Right hindlimb (tissue), 1 donor: ENCODE measurements at places on chromosomes 4 and X.
A peak's percentile ranks its signal among the peaks of the same experiment; 100 is the strongest.

GRCh38 chrX:133668225-133668931 lies 253.1 kb upstream of the GPC4 start:
- no peak for DNase-seq

DNA sequence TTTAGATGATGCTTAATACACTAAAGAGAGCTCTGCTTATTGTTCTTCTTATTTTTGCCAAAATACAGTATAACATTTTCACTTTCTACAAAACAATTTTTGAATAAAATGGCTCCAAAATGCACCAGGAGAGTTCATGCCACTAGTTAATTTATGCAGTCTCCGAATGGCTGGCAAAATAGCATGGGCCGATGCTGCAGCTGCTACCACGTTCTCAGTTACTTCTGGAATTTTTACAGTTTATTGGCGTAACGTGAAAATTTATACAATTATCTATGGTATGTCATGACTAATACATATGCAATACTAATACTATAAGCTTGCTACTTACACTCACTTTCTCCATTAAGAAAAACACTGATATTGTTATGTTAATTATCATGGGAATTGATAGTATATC lies 16.5 kb downstream of the KLHL13 start:
- DNase-seq, result peak; percentile 30

DNA sequence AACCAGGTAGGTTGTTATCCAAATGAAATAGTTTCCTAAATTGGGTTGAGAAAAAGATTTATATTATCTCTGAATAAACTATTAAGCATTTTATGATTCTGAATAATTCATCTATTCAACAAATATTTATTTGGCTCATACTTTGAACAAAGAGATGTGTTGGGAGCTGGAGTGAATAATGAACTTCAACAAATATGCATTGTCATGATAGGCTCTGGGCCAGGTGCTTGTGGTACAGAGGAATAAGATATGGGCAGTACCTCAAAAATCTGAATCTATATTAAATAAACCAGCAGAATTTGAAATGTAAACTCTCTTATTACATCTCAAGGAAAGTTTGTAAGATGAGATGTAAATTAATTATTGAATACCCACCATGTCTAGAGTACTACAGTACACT lies 75.7 kb upstream of the DCLK2 start:
- DNase-seq, result no peak

GRCh38 chr4:5615496-5616075 lies 92.8 kb downstream of the EVC2 start:
- no peak for DNase-seq

- no peak for DNase-seq
Measured at GRCh38 chr4:151801547-151802516, 41.0 kb upstream of the GATB start.

DNA sequence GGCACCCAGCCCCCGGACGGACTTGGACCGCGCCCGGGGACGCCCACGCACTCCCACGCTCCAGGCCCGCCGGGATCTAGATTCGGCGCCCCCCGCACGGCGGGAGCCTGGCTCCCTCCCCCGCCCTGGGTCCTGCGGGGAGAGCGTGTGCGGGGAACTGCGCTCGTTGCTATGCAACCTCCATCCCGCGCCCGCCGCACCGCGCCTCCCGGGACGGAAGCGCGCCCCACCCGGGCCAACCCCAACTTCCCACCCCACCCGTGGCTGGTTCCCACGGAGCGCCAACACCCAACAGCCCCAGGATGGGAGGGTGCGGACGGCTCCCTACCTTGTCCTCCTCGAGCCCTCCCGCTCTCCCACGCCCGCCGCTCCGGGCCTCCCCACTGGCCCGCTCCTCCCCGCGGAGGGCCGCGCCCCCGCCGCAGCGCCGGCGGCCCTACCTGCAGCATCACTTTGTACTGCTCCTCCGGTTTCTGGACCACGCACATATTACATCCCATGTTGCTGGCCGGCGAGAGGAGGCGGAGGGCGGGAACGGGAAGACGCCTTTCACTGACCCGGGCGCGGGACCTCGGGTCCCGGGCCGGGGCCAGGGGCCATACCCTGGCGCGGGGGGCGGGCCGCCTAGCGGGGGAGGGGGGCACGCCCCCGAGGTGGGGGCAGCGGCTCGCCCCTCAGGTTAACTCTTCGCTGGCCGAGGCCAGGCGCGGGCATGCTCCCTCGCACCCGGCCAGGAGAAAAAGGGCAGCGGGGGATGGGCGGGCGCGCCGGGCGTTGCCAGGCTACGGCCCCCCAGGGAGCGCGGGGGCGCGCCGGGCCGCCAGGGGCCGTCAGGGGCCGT lies at the start of gene PDZD4:
Gene PDZD4, minus strand, starts transcription at position 746 of the 841 bp plus-strand sequence. Its CDS starts 246 bp downstream, at position 500.
- no peak for DNase-seq

DNA sequence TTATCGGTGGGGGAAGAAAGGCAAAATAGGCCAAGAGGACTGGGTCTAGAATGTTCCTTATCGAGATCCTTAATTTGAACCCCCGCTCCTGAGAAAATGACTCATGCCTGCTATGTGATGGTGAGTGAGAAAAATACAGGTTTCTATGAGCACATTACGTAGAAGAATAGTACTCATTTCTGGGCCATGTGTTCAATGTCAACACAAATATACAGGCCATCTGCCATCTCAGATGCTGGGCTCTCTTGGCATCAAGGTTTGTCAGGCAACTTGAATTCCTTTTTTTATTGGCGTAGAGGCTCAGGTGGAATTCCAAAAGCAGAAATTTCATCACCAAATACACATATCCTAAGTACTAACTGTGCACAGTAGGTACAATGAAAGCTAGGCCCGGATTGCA lies 81.4 kb upstream of the TRIM2 start:
- DNase-seq, result no peak
